ENCODE measurements at places on chromosomes 1 and 21.

DNA sequence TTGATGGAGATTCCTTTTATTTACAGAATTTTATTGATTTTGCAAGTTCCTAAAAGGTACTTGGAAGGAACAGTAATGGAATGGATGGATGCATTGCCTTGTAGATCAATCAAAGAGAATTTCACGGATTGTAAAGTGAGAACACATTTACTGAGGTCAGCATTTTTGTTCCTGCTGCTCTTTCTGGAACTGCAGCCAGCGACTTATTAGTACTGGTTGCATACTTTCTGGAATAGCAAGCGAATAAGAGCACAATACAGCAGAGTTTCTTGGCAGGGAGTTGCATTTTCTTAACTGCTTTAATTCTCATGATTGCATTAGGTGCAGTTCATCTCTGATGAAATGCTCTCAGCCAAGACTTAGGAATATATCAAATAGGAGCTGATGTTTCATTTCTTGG is 106.1 kb upstream of the CHODL start:
- H3K27ac ChIP-seq, result no peak overlapping the region
- H3K27me3 ChIP-seq, result no peaks in the 10 kb centered on the region
- no peak overlapping the region for H3K4me3 ChIP-seq

DNA sequence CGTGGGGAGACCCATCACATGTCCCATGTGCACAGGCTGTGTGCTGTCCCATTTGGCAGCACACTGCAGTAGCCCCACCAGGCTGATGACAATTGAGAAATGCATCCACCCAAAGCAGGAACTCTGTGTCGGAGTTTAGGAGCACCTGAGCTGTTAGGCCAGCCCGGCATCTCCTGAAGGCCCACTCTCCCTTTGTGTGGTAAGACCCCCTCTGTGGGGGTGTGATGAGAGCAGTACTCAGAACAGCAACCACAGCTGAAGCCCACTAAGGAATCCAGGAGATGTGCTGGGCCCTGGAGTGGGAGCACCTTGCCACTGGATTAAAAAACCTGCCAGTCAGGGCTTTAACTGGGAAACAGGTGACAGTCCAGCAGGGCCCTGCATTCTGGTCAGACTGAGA is 37.2 kb downstream of the FCRL5 start:
- no peaks in the 10 kb centered on the region for H3K36me3 ChIP-seq
- no peak for DNase-seq
- no peak overlapping the region for H3K4me3 ChIP-seq
- H3K27me3 ChIP-seq, result no peaks in the 10 kb centered on the region

GRCh38 chr1:186605762-186606350 is 74.4 kb downstream of the PTGS2 start:
- H3K4me3 ChIP-seq, result no peak overlapping the region
- no peak overlapping the region for H3K27ac ChIP-seq
- peaks cover 18% of the 10 kb centered on the region for H3K27me3 ChIP-seq
- no peaks in the 10 kb centered on the region for H3K4me1 ChIP-seq
- H3K36me3 ChIP-seq, result peaks cover 1% of the 10 kb centered on the region
- DNase-seq, result peak; percentile 37

DNA sequence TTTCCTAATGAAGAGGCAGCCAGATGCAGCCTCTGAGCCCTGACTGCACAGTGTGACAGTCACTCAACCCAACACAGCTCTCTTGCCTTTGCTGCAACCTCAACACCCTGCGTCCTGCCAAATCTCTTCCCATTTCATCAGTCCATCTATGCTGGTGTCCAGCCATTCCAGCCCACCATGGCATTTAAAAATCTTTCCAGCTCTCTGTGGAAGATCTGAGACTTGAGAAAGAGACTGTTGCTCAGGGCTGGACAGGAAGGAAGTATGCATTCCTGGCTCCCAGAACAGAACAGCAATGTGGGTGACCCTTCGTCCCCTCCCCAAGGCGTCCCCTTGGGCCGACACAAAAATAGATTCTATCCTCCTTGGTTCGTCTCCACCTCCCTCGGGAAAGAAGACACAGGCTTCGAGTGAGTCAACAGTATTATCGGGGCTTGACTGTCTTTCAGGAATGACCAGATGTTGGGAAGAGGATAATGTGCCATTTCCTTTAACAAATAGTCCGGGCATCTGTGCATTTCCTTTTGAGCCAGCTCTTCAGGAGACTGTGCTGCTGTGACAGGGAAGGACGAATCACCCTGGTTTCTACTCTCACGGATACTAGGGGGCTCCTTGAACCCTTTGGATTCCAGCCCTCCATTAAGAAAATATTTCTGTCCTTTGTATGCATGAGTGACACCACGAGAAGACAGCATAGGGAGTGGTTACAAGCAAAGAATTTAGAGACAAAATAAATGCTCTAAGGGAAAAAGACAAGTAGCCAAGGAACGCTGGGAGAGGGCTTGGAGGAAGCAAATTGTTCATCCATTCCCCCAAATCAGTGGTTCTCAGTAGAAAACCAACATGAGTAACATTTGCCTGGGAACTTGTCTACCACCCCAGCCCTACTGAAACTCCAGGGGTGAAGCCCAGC is 111.4 kb upstream of the CDC42BPA start:
- no peaks in the 10 kb centered on the region for H3K36me3 ChIP-seq
- H3K4me1 ChIP-seq, result no peaks in the 10 kb centered on the region
- no peak overlapping the region for H3K27ac ChIP-seq
- H3K27me3 ChIP-seq, result peaks cover 12% of the 10 kb centered on the region
- no peak overlapping the region for H3K4me3 ChIP-seq

- no peaks in the 10 kb centered on the region for H3K4me1 ChIP-seq
- no peak for DNase-seq
- no peak overlapping the region for H3K4me3 ChIP-seq
- no peak overlapping the region for H3K27ac ChIP-seq
These were observed 32.9 kb downstream of the PBX1 start for GRCh38 chr1:164591858-164592257.

All from activated naive CD8-positive, alpha-beta T cell treated with anti-CD3 and anti-CD28 coated beads, Interleukin-2, amount 10 ng/mL, durations not matched to agents 7 days and 5 days (primary cell).